ENCODE measurements at places on chromosomes 16 and 17.
A peak's percentile ranks its signal among the peaks of the same experiment; 100 is the strongest.

GRCh38 chr17:38508570-38508950 lies 80.3 kb downstream of the ARHGAP23 start:
- no peak for DNase-seq

DNA sequence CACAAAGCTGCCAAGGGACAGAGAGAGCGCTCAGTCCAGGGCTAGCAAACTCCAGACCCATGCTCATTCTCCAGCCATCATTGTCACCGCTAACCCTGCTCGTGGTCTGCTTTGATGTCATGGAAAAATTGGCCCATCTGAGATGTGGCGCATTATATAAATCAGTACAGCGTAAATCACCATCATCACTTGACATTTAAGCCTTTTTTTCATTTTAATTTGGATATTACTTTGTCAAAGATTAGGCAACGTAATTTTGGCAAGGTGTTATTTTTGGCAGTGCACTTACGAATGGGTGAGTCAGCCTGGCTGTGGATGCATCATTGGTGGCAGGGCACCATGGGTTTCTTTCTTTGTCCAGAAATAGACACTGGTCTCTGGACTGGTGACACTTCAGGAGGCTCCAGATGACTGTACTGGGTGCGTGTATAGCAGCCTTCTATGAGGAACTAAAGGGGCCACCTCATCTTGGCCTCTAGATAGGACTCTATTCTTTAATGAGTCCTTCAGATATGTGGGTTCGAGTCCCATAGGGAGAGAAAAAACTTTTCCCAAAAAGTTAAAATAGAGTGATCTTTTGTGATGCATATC lies 166.3 kb downstream of the MSI2 start:
- DNase-seq, result no peak

- peak; percentile 76 for DNase-seq
Observed at GRCh38 chr17:5031365-5032082, 3.7 kb downstream of the SLC52A1 start.

DNA sequence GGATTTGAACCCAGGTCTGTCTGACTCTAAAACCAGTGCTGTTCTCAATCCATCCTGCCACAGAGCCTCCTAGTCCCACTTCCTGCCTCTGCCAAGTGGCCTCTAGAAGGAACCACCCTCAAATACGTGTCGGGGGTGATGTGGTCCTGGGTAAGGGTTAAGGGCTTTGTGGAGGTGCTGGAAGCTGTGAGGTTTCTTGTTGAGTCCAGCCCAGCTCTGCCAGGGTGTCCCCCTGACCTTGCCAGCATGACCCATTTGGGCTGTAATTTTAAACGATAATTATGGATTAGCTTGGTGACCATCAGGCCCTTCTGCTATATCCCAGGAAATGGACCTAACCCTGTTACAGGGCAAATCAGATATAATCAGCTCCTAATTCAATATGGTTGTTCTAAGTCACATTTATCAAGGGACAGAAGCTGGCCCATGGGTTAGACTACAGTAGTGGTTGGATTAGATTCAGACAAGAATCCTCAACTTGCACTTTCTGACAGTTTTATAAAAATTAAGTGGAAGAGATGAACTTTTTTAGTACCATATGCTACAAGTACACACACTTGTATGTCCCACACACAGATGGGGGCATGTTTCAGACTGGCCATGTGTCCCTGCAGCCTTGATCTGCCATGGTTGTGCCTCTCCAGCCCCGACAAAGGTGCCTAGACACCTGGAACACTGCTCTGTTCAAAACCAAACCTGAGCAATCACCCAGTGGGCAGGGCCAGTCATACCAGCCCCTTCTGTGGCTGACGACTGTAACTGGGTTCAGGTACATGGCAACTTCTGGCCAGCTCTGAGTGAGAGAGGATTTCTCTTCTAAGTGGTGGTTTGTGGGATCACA lies 48.0 kb downstream of the SMPD3 start:
- DNase-seq, result no peak

DNA sequence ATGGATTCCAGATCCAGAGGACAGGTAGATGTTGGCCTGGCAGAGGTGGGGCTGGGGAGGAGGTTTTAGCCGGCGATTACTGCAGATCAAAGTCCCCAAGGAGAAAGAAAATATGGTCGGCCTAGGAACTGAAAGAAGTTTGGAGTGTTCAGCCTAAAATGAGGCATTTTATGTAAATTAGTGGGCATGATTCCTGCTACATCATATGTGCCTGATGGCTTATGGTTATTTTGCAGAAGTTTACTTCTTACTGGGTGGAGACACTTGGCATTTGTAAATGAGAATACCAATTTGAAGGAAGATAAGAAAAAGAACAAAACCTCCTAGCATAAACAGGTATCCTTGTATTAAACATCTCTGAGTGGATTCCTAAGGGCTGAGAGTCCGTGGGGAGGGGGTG lies 149.3 kb downstream of the FOXL1 start:
- no peak for DNase-seq

- no peak for DNase-seq
Observed at GRCh38 chr16:2969545-2970521, 685 bp downstream of the PAQR4 start.

- no peak for DNase-seq
Observed at GRCh38 chr17:61017317-61018006, 339.8 kb downstream of the BCAS3 start.

- no peak for DNase-seq
Observed at GRCh38 chr16:89397331-89397861, 93.0 kb downstream of the ANKRD11 start.
